Tongue (tissue), 3 donors: ENCODE measurements at places on chromosomes 7 and 10. TPM values are rescaled to one million over a fixed set of nuclear protein-coding genes. Genes with fewer than 3 reads are reported as not detected.

The KNDC1 gene
- 1.7 TPM for total RNA-seq

The TUBAL3 gene
- total RNA-seq, result 0.31 TPM

The CCDC3 gene
- total RNA-seq, result 15.0 TPM

The LMTK2 gene
- total RNA-seq, result 17.4 TPM

The PDE6C gene
- not detected for total RNA-seq

The EVX1 gene
- not detected for total RNA-seq

DNA sequence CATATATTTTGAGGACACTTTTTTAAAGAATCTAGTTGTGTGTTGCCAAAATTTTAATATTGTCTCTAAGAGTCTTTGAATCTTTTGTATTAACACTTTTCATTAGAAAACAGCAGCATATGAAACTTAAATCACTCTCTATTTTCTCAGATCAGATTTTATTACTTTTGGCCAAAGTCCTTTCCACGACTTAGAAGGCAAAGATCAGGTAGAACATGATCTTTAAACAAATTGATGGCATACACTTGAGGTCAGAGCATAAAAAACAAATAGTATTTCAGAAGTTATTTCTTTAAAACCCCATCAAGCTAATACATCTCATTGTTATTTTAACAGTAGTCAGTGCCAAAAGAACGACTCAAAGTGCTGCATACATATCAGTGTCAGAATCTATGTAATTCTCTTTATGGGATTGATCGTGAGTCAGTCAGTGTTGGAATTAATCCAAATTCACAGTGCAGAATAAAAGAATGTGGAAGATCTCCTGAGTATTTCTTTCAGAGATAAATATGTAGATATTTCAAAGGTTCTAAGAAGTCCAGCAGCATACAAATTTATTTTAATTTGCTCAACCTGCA is 9.6 kb upstream of the AGMO start:
- no peak for DNase-seq

- no peak for DNase-seq
These were observed at the start of gene CYP2C19 for GRCh38 chr10:94762393-94762792. Gene CYP2C19 (plus strand): TSS chr10:94762681. CDS start chr10:94762706, 25 bp downstream.

DNA sequence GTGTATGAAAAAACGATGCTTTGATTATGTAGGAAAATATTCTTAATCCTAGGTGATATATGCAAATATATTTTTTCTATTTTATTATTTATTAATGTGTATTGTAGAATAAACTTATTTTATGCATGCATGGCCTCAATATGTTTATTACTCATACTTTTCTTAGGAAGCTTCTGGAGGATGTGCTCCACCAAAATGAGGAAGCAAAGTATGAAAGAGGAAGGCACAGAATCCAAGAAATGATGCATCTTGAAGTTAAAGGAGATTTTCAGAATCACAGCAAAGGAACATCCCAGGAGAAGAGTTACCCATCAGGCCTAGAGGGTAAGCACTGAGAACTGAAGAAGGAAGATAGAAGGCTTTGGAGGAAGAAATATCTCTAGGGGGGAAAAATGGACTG is 35.0 kb upstream of the MRPS16 start:
- no peak for DNase-seq

DNA sequence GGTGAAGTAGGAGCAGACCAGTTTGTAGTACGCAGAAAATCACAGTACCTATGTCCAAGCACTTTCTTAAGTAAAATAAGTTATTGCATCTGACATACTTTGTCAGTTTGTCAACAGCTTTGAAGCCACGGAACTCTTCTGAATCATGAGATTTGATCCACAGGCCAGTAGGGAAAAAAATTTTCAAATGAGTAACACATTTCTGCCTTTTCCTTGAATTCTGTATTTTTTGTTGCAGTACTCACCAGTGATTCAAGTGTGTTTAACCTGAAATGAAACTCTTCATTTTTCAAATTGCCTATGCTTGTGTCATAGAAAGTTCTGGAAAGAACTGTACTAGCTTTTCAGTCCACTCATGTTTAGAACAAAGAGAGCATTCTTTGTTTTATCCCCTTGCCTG is 337.7 kb downstream of the GATA3 start:
- DNase-seq, result no peak

GRCh38 chr7:99326408-99326782 is 697 bp downstream of the ARPC1A start:
- peak; percentile 5 for DNase-seq

DNA sequence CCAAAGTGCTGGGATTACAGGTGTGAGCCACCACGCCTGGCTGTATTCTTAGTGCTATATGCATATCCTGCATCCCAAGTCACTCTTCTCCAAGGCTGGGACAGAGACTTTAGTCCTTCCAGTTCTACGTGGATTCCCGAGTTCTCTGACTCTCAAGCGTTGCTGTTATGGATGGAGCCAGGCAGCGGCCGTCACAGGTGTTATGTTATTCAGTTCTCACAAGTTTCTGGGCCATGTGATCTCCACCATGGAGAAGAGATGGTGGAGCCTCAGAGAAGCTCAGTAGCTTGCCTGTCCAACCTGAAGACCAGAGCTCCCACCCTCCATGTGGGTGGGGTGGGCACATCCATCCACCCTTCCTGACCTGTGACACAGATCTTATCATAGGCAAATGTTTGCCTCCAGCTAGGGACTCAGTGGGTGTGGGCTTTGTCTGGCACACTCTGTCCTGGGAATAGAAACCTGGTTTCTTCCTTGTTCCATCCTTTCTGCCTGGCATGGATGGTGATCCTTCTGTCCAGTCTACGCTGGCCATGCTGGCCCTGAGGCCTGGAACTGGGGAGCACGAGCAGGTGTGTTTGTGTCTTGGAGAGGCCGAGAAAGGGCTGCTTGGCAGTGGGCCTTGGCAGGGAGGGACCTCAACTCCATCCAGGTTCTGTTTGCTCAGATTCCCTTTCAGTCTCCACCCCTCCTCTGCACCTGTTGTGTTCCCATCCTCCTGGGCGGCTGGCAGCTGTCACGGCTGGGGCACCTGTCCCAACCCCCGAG is 55.3 kb downstream of the NEURL1 start:
- peak; percentile 87 for DNase-seq

- DNase-seq, result no peak
These were observed 27.1 kb downstream of the ZNF775 start for GRCh38 chr7:150406312-150406566.

DNA sequence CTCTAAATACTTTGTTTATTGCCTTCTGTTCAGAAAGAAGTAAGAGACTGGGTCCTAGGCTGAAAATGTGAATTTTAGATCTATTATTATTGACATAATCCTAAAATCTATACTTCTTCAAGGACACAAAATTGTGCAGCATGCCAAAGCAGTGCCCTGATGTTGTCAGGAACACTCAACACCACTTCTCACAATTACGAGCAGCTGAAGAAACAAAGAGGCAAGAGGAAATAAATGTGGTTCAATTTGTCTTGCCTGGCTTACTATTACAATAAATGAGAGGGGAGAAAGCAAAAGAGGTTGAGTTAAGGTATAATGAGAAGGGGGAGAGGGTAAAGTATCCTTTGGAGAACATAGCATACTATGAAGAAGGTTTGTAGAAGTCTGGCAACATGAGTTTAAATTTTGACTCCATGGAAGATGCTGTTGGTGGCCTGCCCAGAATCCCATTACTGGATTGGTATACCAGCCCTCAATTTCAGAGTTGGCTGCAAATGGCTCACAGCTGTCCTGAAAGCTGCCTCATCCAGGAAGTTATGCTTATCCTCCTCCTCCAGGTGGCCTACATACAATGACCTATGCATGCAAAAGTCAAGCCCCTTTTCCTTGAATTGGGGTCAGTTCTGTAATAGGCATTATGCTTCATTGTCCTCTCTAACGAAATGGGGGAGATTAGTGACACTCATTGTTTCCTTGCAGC is 274.6 kb upstream of the SMIM30 start:
- DNase-seq, result peak; percentile 4

DNA sequence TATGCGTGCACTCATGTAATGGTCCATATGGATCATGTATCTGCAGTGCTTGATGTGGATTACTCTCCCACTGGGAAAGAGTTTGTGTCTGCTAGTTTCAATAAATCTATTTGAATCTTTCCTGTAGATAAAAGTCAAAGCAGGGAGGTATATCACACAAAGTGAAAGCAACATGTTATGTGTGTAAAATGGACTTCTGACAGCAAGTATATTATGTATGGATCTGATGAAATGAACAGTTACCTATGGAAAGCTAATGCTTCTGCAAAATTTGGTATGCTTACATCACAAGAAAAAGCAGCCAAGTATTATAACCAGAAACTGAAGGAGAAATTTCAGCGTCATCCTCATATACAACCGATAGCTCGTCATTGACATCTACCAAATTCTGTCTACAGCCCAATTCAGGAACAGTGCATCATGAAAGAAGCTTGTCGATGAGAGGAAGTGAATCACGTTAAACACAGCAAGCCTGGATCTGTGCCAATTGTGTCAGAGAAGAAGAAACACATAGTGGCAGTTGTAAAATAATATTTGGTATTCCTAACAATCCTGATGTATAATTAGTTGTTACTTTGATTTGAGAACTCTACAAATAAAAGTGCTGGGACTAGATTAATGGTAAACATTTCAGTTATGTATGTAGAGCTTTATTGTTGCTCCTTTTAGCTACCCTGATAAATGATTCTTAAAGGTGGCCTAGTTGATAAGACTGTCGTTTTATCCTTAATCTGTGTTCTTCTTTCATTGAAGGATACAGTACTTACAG is 14.2 kb upstream of the SYPL1 start:
- DNase-seq, result no peak

The INA gene
- total RNA-seq, result 1.0 TPM

GRCh38 chr7:30169579-30169978 is 34.8 kb downstream of the MTURN start:
- DNase-seq, result no peak

DNA sequence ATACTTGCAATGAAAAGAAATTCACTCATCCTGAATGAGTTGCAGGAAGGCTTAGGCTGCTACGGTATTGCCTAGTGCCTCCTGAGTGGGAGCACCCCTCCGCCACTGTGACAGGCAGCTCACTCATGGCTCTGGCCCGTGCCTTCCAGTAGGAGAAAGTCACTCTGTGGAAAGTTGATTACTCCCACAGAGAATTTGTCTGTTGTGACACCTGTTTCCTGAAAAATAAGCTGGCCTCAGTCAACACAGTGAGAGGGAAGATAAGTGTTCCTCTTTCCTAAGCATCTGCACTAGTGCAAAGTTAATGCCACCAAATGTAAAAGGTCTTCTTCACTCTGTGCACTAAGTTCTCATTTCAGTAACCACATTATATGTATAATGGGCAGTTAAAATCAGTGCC is 158.8 kb upstream of the INHBA start:
- no peak for DNase-seq

The PAX4 gene
- total RNA-seq, result not detected

DNA sequence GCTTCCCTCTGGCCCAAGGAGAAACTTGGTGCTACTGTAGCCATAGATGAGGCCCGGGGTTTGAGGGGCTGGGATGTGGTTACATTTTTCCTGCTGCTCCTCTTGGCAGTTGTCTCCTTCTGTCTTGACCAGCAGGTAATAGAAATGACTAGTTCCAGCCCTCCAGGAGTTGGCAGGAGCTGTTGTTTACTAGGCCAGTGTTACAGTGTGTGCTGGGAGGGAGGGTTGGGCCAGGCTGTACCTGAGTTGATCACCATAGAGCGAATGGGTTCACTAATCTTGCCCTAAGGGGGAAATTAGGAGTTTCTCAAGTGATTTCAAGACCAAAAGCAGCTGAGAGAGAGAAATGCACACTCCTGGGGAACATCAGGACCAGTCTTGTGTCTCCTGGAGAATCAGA is 34.9 kb downstream of the PAX2 start:
- DNase-seq, result no peak

The PPP1R9A gene
- total RNA-seq, result 156 TPM

GRCh38 chr7:113444261-113444660 is 325.9 kb upstream of the SMIM30 start:
- no peak for DNase-seq

DNA sequence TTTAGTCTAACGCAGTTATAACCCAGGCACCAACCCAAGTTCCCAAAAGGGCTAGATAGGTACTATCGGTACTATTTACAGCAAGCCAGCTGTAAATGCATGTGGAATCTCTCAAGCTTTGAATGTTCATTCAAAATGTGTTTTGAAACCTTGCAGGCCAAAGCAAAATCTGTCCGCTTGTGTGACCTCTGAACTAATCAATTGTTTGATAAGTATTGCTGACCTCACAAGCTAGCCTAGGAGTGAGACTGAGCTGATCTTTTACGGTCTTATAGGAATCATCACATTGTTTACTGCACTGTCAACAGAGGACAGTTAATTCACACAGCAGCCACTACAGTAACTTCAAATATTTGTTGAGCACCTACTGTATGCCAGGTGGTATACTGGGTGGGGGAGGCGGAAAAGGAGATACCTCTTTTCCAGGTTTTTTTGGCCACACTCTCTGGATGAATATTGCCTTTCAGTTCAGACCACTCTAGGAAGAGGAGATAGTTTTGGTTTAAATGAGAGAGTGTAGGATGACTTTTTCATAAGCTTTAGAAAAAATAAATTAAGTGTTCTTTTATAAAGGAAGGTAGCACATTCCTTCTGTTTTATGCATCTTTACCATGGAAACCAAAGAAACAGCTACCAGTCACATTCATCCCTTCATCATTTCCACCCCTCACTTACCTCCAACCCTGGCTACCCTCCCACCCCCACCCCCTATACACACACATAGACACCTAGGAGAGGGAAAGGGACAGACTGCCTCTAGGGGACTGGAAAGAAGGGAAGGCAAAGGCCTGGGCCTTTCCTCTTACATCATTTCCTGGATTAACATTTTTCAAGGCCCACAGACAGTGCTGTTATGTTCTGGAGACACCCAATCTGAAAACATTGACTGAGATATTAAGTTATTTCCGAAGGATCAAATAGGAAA is 2.4 kb downstream of the PAPSS2 start:
- DNase-seq, result peak; percentile 19

The PLXDC2 gene
- 54.1 TPM for total RNA-seq

- DNase-seq, result peak; percentile 6
These were observed 690.3 kb downstream of the REEP3 start for GRCh38 chr10:64211466-64211865.

GRCh38 chr10:119272736-119273135 is 65.4 kb downstream of the GRK5 start:
- DNase-seq, result no peak

DNA sequence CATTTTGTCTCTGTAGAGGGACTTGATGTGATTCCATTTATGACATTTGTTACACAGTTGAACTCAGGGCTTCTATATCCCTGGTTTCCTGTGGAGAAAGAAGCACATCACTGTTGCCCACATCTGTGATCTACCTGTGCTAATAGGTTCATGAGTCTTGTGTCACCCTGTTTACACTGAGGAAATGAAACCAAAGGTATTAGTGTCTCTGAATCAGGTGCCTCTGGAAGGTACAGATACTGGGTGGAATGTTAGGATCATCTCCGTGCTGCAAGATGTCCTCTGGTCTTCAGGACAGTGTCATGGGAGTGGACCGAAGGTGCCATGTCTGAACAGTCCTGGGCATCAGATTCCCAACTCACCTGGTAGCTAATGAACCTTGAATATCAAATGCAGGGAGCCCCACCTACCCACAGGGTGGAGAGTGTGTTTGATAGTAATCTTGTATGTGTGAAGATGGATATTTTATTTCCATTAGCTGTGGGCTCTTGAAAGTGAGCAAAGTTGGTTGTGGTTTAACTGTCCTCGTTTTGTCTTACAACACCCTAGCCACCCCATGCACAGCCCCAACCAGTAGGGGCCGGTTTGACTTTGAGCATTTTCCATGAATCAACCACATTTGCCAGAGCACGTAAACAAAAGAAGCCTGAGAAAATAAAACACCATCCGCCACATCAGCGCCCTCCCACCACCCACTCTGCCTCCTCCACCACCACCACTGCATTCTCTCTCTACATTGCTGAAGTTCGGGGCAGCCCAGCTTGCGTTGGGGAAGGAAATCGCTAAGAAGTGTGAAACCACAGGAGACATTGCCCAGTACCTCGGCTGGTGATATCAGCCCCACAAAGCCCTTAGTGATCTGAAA is 40.7 kb downstream of the TARP start:
- no peak for DNase-seq
